LHCN-M2 (cell line): ENCODE measurements at places on chromosomes 7 and 10.

- DNase-seq = no peak
Observed at GRCh38 chr10:19983880-19984565, 167.8 kb downstream of the PLXDC2 start.

GRCh38 chr7:7519056-7519455 is 16.6 kb downstream of the COL28A1 start:
- no peak for DNase-seq

DNA sequence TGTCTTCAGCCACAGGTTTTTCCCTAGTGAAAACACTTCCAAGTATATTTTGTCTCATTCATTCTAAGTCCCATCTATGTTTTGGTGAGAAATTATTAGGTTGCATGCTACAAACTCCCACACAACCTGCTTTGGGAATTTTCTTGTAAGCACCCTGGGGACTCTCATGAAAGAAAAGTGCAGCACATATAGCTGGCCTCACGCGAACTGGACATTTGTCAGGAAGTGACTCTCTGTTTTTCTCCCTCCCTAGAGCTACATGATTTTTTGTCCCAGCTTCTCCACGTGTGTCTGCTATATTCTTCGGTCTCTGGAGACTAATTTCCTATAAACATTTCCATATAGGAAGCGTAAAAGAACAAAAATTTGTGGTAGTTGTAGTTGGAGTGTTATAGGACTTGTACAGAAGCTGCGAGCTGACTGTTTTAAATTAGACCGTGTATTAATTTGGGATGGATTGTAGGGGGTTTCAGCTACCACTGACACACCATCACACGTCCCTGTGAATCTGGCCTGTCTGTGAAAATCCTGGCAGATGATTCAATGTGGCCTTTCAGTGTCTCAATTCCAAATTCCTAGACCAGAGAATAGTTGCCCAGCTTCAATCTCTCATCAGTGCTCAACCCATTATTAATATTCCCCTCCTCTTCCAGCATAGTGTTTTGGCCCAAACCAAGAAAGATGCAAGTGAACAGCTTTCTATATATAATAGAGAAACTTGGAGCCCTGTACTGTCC is 40.2 kb downstream of the ARL4A start:
- DNase-seq = peak; percentile 45

DNA sequence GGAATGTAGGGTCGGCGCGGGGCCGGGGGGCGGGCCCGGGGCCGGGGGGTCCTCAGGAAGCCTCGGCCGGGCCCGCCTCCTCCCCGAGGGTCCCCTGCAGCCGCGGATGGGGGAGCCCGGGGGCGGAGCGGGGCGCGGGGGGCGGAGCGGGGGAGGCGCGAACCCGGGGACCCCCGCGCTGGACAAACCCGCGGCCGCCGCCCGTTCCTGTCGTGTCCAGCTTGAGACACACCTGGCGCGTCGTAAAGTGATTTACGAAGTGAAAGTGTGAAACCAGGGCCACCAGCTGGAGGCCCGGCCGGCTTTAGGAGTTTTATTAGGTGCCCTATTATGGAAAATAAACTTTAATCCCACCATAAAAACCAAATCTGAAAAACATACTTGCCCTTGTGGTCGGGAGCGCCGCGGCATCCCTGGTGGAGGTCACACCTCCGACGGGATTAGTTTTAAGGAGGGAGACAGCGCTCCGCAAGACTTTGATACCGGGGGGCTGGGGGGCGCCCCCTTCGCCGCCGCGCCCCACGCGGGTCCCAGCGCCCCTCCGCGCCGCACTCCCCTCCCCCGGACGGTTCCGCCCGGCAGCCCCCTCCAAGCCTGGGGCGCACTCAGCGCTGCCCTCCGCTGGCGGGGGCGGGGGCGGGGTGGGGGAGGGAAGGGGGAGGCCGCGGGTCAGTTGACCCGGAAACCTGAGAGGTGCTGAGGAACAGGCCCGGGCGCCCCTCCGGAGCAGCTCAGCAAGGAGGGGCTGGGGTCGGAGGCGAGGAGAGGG is 10.3 kb downstream of the MNX1 start:
- no peak for DNase-seq

- DNase-seq = peak; percentile 26
Observed at GRCh38 chr7:112540839-112541577, 60.2 kb downstream of the LSMEM1 start.

- no peak for DNase-seq
Observed at GRCh38 chr10:127737563-127738511, 852 bp downstream of the FOXI2 start.

GRCh38 chr7:28871631-28872030 is 86.5 kb downstream of the TRIL start:
- no peak for DNase-seq

DNA sequence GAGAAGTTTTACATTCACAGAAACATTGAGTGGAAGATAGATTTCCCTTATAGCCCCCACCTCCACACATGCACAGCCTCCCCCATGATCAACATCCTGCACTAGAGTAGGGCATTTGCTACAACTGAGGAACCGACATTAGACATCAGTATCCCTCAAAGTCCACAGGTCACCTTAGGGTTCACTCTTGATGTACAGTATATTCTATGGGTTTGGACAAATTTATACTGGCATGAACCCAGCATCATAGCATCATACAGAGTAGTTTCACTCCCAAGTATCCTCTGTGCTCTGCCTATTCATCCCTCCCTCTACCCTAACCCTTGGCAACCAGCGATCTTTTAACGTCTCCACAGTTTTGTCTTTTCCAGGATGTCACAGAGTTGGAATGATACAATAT is 64.4 kb downstream of the VSTM4 start:
- no peak for DNase-seq

GRCh38 chr10:133059571-133059970 is 28.2 kb upstream of the ADGRA1 start:
- no peak for DNase-seq

DNA sequence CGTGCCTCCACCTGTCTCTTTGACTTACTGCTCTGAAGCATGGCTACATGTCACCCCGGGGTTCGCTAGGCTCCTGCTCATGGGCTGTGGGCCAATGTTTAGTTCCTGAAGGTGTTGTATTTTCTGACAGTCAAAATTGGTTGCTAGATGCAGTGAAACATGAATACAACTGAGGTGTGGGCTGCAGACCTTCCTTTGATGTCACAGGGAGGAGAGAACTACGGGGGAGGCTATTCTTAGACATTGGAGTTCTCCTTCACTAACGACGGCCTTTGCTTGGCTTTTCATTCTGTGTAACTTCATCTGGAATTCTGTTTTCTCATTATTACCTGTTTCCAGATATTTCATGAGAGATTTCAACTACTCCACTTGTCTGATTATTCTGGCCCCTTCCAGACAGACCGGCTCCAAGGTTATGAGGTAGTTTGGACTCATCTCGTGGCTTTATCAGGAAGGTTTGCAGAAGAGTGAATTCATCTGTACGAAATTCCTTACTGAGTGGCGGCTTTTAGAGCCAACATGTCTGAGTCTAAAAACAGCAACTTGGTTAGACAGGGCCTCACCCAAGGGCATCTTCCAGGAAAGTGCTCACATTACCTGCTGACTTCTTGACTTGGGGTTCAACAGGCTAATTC is 774.7 kb downstream of the SUGCT start:
- no peak for DNase-seq

GRCh38 chr10:28184810-28185209 is 118.1 kb downstream of the MPP7 start:
- no peak for DNase-seq

DNA sequence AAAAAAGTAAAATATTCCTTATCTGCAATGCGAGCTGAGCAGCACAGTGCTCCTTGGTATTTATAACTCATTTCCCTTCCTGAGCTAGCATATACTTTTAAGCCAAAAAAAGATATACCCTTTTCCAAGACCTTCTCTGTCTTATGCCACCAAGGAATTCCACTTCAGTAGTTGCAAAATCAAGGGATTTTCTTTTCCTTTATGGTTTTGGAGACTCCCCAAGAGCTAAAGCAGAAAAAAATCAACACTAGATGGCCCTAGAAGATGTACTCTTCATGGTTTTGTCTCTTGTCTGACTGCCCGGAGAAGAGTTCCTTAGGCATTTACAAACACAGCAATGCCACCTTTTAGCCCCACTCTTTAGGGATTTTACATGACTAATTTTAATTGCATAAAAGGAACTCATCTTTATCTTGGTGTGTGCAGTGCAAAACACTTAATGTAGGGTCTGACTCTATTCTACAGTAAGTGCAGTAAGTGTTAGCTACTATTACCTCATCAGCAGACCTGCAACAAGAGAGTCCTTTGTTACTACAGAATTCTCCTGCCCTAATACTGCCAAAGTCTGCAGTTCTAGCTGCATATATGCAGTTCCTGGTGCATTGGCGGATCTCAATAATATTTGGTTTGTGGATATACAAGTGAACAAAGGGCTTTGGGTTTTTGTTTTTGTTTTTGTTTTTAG is 443.3 kb downstream of the GFRA1 start:
- peak; percentile 61 for DNase-seq

DNA sequence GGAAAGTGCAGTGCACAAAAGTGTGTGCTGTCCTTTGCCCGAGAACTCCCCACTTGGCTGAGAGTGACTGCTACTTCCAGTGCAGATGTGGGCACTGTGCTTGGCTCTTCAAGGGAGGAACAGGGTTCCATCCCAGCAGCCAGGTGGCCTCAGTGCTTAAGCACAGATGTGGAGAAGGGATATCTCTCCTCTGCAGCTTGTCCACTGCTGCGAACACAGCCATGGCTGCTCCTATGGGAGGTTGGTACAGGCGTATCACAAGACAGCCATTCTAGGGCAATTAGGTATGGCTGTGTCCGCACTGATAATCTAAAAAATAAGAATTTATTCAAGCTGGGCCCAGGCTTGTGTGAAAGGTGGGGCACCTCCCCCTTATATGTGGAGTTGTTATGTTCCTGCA is 66.6 kb downstream of the GLCCI1 start:
- no peak for DNase-seq

GRCh38 chr10:79483299-79483698 is 29.0 kb upstream of the EIF5AL1 start:
- no peak for DNase-seq

GRCh38 chr10:36119455-36119854 is 477.4 kb upstream of the FZD8 start:
- DNase-seq = no peak

DNA sequence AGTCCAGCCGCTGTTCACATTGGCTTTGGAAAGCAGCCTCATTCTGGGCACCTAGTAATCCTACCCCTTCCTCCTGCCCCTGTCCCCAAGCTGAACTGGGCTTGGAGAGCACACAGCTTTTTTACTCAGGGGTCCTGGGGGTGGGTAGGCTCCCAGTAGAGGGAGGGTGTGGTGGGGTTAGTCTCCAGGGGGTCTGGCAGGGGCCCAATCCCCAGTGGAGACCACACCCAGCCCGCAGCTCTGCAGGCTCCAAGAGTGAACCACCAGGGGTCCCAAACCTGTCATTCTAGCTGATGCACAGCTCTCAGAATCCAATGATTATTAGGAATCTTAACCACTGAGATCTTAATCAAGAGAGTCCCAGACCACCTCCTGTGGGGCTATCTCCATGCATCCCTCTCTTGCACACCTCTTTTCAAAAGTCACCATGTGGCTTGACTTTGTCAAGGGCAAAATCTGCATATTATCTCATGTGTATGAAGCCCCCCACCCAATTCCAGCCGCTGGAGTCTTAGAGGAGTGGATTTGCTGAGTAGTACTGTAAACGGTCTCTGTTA is 2.7 kb downstream of the HOXA11 start:
- DNase-seq = no peak

DNA sequence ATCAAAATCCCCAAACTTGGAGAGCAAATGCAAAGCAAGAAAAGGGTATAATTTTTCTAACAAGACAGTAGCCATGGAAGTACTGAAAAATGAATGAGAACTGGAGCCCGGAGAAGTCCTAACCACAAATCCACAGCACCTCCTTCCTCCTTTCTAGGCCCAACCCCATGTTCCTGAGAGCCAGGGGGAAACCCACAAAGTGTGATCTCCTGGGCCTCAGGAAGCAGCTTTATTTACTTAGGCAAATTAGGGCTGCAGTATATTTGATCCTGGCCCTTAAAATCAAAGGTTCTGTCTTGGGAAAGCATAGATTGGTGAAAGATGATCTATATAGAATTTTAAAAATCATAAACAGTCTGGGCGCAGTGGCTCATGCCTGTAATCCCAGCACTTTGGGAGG is 103.0 kb downstream of the DOCK4 start:
- DNase-seq = peak; percentile 49

DNA sequence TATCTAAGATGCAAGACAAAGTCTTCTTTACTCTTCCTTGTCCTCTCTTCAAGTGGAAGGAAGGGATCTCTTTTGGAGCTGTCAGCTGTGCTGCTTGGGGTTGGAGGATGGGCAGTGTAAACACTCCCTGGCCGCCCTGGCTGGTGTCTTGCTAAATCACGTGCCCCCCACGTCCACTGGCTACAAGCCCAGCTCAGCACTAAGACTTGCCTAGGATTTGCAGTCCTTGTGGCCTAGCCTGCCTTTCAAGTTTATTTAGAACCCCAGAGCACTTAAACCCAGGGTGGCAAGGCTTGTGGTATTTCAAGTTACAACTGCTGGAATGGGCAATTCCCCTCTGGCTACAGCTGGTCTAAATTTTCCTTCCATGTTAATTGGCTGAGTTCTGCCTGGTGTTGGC is 272.4 kb upstream of the MYO3A start:
- DNase-seq = no peak

- no peak for DNase-seq
Observed at GRCh38 chr7:159139202-159139601, 5.5 kb downstream of the VIPR2 start.

DNA sequence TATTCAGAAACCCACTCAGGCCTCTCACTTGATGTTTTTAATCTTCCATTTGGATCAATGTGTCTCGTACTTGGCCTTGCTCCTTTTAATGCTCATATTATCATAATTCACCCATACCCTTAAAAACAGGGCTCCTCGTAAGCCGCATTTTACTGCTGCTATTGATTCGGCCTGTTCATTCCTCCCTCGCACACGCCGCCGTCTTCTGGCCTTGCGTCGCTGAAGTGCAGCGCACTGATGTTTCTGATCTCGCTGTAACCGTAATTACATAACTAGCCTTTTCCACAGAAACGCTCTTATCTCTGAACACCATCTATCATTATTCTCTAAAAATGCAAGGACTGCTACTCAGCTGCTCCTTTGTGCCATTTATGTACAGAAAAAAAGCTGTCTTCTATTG is 544.5 kb upstream of the FOXK1 start:
- no peak for DNase-seq

DNA sequence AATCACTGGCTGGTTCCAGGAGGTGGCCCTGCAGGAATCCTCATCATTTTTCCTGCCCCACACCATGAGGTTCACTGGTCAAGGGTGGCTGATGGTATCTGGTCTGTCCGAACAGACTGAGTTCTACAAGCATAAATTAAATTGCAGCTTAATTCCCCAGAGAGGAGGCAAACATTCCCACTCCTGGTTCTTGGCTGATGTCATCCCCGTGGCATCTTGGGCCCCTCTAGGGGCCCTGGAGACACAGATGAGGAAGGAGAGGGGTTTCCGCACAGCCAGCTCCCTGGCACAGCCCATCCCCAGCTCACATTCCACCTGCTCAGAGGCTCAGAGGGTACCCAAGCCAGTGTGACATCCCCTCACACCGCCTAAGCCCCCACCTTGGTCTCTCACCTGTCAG is 5.3 kb upstream of the KLRG2 start:
- no peak for DNase-seq
